ENCODE measurements at places on chromosomes 4 and X.

GRCh38 chr4:2076908-2077536, 17.9 kb downstream of the NAT8L start:
- no peak for DNase-seq

- no peak for DNase-seq
These were observed 91.6 kb upstream of the NLRP2B start for GRCh38 chrX:57771689-57772088.

- no peak for DNase-seq
These were observed 269.9 kb upstream of the NRK start for GRCh38 chrX:105552395-105552794.

- no peak for DNase-seq
These were observed 4.9 kb upstream of the SLC4A4 start for GRCh38 chr4:71333960-71334359.

DNA sequence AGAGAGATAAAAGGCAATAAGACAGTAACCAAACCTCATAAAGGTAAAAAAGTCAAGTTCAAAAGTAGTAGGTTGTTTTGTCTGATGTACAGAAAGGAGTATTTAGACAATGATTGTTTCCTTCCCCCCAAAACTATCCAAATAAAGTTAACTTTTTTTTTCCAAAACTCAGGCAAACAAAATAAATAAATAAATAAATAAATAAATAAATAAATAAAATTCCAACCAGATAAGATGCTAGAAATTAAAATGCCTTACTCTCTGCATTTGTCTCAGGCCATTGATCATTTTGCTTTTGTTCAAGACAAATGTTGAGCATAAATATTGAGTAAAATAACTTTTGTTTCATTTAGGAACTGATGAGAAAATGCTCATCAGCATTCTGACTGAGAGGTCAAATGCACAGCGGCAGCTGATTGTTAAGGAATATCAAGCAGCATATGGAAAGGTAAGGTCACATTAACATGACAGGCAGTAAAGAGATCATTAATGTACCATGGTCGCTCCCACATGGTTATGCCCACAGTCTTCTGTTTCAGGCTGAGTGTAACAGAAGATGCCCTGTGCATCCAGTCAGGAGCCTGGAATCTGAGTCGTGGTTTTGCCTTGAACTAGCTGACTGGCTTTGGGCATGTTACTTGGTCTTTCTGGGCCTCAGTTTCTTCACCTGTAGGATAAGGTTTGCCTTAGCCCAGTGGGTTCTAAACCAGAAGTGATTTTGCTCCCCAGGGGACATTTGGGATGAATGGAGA, 27.3 kb downstream of the ANXA3 start:
- no peak for DNase-seq

DNA sequence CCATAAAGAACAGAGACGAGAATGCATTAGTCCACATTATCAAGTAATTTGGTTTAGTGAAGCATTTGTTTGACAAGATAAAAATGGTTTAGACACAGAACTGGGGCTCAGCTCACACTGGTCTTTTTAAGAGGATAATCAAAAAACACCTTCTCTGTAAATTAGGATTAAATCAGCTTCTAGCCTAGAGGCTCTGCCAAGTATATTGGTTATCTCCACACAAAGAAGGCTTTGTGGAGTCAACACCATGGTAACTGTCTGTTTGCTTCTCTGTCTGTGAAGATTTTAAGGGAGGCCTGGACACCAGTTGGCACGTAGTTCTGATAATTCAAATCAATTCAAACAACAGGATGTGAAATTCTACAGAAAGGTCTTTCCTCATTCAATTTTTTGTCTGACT, 687.0 kb downstream of the DMD start:
- DNase-seq: no peak

GRCh38 chr4:84796394-84796793, 170.1 kb downstream of the WDFY3 start:
- no peak for DNase-seq

DNA sequence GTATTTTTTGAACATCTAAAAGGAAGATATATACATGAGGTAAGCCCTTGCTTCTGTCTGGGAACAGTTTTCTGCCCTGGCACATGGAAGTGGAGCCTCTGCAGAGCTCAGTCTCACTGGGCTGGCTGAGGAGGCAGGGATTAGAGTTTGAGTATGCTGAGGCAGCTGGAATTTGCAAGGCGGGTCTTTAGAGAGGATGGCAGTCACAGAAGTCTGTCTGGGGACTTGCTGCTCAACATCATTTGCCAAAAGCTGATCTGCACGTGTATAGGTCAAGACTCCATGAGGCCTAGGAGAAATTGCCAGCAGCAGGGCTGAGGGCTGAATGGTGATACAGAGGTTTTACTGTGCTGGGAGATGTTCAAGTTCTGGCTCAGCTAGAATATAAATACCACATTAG, 163.6 kb upstream of the ANK2 start:
- DNase-seq: no peak

DNA sequence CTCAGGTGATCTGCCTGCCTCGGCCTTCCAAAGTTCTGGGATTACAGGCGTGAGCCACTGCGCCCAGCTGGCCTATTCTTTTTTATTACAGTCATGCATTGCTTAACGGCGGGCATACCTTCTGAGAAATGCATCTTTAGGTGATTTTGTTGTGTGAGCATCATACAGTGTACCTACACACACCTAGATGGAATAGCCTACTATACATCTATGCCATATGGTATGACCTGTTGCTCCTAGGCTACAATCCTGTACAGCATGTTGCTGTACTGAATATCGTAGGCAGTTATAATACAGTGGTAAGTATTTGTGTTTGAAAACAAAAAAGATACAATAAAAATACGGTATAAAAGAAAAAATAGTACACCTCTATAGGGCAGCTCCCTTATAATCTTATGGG, 6.0 kb downstream of the STAG2 start:
- no peak for DNase-seq

DNA sequence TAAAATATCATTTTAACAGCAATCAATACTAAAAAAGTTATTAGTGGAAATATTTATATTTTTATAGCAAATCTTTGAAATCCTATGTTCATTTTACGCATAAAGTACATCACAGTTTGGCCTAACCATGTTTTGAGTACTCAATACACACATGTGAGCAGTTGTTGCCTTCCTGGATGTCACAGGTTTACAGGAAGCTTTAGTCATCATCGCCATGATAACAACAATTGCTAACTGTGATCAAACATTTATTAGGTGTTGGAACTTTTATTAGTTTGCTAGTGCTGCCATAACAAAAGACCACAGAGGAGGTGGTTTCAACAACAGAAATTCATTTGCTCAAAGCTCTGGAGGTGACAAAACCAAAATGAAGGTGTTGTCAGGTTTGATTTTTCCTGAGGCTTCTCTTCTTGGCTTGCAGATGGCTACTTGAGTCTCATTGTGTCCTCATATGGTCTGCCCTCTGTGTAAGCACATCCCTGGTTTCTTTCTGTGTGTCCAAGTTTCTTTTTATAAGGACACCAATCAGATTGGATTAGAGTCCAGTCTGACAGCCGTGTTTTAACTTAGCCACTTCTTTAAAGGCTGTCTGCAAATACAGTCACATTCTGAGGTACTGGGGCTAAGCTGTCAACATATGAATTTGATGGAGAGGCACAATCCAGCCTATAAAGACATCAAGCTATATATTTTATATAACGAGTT, 43.1 kb upstream of the BOD1L1 start:
- DNase-seq: no peak

GRCh38 chr4:143203577-143203976, 18.9 kb downstream of the USP38 start:
- DNase-seq: no peak

DNA sequence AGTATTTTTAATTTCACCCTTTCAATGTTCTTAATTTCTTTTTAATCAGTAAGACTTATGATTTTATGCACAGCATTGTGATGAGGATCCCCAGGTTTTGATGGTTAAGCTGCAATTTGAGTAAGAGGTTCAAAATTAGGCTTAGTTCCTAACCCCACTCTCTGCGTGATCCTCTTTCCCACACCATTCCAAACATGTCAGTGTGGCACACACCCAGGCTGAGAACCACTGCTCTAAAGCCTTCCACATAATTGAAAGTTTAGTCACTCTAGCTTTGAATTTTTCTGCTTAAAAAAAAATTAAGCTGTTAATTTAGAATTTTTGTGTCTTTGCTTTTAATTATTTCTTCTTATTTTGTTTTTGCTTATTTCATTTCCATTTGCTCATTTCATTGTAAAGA, 68.8 kb upstream of the SLC7A11 start:
- DNase-seq: no peak

- no peak for DNase-seq
These were observed 14.1 kb upstream of the RTL3 start for GRCh38 chrX:78673246-78673645.

DNA sequence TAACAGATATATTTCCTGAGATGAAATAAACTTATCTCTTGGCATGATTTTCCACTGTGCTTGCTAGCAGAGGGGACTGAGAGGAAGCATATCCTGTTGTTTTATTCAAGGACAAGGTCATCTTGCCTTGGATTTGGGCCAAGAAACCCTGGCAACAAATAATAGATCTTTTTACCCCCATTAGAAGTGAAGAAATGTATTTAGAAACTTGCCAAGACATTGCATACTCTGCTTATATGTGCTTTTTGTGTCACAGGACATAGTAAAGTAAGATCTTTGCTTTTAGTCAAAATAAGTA, 170.2 kb downstream of the RAPGEF2 start:
- no peak for DNase-seq

- DNase-seq: no peak
These were observed 143.8 kb upstream of the PAQR3 start for GRCh38 chr4:79082997-79083396.

DNA sequence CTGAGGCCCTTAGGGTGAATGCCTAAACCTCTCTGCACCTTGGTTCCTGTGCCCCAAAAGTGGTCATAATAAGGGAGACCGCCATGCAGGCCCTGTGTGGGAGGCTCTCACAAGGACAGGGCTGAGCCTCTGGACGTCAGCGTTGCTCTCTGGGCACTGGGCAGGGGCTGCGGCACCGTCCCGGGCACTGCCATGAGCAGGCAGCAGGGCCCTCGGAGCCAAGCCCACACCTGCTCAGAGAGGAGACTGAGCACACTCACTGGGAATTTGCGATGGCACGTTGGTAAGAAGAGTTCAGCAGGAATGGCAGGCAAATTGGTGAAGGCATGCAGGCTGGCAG, 123.4 kb downstream of the HMX1 start:
- DNase-seq: no peak

DNA sequence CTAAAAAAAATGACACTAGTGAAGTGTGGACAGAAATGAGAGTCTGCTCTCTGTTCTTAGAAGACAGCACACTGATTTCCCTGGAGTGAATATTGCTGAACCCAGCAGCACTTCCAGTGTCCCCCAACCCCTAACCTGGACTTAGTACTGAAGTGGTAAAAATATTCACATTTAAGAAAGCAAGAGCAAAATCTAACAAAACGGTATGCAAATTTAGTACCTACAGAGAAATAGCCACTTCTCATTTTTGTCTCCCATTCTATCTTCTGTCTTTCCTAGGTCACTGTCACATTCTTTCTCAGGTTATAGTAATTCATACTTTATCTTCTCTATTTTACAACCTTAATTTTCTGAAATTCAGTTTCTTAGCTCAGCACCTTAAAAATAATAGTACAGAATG, 274.7 kb downstream of the CFAP299 start:
- DNase-seq: no peak

- DNase-seq: no peak
These were observed 48.8 kb downstream of the IGFBP7 start for GRCh38 chr4:57061395-57061794.

DNA sequence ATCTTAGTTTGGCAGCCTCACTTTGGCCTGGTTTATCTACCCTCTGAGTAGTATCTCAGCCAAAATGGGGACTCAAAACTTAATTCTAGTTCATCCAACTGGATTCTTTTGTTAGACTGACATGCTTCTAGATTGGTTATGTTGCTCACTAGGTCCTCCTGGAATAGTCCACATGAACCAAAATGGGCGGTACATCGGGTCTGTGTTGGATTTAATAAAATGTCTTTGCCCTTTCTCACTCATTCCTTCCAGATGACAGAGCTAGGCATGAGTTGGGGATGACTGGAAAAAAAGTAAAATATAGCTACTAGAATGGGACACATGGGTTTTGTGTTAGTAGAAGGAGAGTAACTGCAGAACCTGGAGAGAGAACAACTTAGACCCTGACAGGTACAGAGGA, 247.9 kb downstream of the CCSER1 start:
- DNase-seq: no peak

- no peak for DNase-seq
These were observed 150.2 kb downstream of the VEGFC start for GRCh38 chr4:176642472-176642871.

DNA sequence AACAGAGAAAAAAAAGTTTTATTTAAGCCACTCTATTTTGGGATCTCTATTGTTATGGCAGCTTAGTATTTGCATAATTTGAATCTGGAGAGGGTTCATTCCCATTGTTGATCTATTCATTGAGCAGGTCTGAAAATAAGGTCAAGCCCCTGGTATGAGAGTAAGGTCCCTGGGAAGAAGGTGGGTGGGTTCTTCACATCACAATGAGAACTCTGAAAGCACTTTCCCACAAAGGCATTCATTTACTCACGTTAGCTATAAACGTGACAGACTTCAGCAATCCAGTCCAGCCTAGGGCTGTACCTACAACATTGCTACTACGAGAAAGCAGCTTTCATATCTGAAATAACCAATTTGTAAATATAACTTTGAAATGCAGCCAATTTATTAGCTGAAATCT, 126.2 kb downstream of the CORIN start:
- no peak for DNase-seq

DNA sequence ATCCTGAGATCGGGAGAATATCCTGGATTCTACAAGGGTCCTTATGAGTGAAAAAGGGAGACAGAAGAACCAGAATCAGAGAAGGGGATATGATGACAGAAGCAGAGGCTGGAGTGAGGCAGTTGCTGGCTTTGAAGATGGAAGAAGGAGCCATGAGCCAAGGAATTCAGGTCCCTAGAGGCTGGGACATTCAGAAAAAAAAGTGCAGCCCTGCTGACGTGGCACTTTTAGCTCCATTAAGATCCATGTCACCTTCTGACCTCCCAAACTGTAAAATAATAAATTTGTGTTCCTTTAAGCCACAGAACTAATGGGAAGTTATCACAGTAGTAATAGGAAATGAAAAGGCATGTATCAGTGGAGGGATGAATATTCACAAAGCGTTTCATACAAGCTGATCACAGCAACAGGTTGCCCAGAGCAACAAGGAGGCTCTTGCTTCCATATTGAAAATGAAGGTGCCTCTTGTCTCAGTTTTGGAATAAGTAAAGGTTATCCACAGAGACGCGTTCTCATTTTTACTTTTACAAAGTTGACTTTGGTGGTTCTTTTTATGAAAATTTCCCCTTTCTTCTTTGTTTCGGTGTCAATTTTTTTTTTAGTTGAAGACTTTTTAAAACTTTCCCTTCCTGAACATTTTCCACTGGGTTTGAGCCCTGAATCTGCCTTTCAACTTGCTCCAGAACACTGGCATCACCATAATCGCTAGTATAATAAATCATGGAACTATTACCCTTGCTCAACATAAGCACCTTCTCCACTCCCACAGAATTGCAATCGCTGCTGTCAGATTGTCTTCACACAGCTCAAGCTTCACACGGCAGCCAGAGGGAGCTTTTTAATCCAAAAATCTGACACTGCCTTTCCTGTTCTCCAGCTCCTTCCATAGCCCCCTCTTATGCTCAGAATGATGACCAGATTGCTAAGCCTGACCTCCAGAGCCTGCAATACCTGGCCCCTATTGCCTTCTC, 127.6 kb upstream of the RBPJ start:
- no peak for DNase-seq

GRCh38 chr4:39435659-39436563, 22.8 kb downstream of the RPL9 start:
- no peak for DNase-seq

GRCh38 chr4:101806914-101807313, 16.4 kb downstream of the BANK1 start:
- no peak for DNase-seq
